Cerebellar nuclear complex (tissue), 1 donor: ENCODE measurements at places on chromosomes 3 and 15.
A peak's percentile ranks its signal among the peaks of the same experiment; 100 is the strongest.

- no peak for DNase-seq
These were observed 85.1 kb upstream of the SAMMSON start for GRCh38 chr3:69914395-69914794.

DNA sequence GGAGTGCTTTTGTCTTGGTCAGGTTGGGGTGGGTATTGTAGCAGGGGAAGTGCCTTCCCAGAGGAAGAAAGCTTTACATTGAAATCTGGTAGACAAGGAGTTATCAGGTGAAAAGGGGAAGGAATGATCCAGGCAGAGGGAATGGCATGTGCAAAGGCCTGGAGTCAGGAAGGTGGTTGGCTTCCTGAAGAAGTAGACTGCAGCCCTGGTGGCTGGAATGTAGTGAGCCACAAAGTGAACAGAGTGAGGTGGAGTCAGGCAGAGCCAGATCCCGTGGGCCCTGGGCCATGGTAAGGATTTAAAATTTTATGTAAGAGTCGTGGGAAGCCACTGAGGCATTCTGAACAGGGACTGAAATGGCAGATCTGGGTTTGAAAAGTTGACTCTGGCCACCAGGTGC lies 58.3 kb downstream of the RAB11A start:
- no peak for DNase-seq

DNA sequence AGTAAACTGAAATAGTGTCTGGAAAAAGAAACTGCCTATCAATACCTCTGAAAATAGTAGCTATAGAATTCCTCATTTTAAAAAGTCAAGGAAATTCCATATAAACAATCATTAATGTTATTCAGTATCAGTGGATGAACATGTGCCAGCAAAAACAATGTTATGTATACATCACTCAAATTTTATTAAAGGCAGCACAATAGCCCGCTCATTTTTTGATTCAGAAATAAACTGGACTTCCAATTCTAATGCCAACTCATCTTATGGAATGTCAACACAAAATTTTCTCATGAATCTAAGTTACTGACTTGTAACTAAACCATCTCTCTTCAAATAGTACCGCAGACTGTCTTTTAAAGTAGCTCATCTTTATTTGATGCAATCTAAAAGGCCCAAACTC lies 19.0 kb downstream of the THBS1 start:
- DNase-seq, result no peak

DNA sequence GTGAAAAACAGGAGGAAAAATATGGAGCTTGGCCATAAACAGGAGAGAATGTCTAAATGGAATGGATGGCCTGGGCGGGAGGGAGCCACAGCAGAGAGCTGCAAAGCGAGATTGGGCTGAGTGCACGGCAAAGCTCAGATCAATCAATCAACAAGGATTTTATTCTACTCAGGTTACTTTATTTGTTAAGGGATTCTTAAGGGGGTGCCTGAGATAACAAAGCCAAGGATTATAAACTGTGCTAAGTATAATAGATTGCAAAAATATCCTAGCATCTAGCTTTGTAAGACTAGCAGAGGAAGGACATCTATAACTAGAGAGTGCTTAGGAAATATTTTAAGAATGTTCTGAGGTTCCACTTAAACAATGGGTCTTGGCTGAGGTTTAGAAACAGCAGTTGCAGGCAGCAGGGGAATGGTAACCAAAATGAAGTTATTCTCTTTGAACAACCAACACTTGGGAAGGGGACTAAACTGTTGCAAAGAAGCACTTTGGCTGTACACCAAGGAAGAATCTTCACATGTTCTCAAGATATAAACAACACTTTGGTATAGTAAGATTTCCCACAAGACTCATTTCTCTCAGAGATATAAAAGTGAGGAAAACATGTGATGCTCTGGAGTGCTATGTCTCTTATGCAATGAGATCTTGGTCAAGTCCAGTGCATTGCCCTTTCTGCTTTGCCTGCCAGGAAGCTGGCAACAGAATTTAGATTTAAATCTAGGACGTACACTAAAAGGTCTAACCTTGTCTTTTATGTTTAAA lies 35.5 kb downstream of the TMEM212 start:
- no peak for DNase-seq

DNA sequence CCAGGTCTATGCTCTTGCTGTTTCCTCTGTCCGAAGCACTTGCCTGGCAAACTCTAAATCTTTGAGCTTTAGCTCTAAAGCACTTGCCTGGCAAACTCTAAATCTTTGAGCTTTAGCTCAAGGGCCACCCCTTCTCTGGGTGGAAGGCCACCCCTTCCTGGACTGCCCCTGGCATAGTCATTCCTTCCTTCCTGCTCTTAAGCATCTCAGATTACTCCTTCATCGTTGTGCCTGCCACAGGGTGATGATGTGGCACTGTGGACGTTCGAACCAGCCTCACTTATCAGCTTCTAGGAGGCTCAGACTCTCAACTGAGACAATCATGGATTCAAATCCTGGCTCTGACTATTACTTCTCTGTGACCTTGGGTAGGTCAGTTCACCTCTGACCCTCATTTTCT lies 10.5 kb upstream of the CRABP1 start:
- no peak for DNase-seq

GRCh38 chr15:40305281-40305680 lies 2.5 kb downstream of the PLCB2 start:
- DNase-seq, result no peak

GRCh38 chr15:101124731-101125451 lies 127.0 kb downstream of the CHSY1 start:
- DNase-seq, result no peak

- peak; percentile 17 for DNase-seq
These were observed 6.7 kb upstream of the ACSBG1 start for GRCh38 chr15:78241017-78241416.

DNA sequence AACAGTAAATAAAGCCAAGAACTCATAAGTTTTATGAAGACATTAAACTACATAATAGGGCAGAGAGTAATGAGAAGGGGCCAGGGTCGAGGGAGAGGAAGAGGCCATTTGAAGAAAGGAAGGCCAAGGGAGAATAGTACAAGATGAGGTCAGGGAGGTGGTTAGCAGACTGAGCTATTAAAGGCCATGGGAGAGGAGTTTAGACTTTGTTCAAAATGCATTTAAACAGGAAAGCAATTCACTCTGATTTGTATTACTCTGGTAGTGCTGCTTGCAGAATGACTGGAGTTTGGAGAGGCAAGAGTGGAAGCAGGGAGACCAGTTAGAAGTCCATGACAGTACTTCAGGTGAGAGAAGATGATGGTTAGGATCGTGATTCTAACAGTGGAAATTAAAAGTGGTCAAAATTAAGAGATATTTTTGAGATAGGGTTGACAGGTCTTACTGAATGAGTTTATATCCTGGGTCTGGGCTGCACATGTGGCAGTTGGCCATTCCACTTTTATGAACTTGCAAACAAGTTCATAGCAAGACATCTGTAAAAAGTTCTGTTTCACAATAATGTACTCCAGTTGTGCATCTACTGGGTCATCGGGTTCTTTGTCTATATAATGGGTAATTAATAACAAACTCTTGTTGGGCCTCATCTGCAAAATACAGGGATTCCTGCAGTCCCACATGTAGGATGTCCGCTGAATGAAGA lies 16.3 kb downstream of the PPP2R3A start:
- no peak for DNase-seq

- DNase-seq, result no peak
These were observed 37.7 kb downstream of the AMOTL2 start for GRCh38 chr3:134336587-134336986.

DNA sequence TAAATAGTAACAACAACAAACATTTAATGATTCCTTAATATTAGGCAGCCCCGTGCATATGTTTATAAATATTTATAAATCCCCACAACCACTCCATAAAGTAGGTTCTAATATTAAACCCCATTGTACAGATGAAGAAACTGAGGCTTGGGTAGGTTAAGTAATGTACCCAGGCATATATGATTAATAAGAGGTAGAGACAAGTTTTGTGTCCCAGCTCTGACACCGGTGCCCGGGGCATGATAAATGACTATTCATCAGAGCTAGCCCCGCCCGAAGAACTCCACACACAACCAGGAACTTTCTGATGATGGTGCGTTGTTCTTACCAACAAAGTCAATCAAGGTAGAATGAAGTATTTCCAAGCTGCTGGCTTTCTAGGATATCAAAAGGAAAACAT lies 19.4 kb downstream of the CDCP1 start:
- no peak for DNase-seq

DNA sequence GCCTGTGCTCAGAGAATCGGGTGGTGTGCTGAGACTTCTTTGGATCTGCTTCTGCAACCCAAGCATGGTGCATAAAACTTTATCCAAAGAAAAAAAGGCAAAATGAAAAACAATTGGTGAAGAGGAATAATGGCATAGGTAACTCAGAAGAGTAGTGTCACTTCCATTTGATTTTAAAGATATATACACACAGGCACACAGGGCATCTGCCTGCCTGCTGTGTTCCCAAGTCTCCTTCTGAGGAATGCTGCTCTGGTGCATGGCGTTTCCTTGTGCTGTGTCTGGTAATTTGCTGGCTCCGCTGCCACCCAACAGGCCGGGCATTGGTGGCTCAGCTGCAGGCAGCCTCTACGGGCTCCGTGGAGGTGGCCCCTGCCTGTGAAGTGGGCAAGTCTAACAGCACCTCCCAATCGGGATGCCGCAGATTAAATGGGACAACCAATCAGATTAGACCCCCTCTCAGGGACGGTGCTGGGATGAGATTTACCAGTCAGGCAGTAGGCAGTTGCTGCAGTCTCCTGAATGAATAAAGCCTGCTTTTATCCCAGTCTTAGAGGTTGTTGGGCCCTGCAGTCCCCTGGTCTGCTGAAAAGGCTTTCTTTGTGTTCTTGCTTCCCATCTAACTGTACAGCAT lies 253.7 kb upstream of the RASGRP1 start:
- DNase-seq, result no peak

- no peak for DNase-seq
These were observed 26.4 kb downstream of the ABHD17C start for GRCh38 chr15:80721476-80721875.

- no peak for DNase-seq
These were observed 292.0 kb upstream of the SLCO3A1 start for GRCh38 chr15:91561371-91562100.

DNA sequence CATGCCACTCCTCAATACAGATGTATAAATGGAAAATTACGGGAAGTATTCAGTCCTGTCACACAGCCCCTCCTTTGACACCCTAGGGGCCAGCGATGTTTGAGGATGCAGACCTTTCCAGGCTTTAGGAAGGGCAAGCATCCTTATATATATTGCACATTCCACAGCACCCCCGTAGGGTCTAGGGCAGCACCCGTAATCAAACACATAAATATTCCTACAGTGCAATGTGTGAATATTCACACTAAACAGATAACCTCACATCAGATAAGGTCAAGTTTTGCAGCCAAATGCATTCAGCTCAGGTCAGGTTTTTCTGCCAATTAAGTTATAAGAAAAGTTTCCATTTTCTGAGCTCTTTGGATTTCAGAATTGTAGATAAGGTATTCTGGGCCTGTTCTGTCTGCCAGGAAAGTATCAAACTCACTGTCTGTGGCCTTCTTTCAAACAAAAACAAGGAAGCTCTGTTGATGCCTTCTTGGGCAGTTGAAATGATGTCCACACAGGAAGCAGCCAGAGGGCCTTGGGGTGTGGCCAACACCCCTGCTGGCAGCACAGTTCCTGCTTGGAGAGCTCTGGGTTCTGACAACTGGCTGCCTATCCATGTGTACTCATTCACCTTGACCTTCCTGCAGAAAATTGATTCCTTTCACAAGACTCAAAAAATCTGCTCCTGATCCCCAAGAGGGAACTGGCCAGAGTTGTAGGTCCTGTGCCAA lies 427.0 kb downstream of the NTRK3 start:
- no peak for DNase-seq

- DNase-seq, result no peak
These were observed 236.9 kb downstream of the XXYLT1 start for GRCh38 chr3:195034101-195034500.

DNA sequence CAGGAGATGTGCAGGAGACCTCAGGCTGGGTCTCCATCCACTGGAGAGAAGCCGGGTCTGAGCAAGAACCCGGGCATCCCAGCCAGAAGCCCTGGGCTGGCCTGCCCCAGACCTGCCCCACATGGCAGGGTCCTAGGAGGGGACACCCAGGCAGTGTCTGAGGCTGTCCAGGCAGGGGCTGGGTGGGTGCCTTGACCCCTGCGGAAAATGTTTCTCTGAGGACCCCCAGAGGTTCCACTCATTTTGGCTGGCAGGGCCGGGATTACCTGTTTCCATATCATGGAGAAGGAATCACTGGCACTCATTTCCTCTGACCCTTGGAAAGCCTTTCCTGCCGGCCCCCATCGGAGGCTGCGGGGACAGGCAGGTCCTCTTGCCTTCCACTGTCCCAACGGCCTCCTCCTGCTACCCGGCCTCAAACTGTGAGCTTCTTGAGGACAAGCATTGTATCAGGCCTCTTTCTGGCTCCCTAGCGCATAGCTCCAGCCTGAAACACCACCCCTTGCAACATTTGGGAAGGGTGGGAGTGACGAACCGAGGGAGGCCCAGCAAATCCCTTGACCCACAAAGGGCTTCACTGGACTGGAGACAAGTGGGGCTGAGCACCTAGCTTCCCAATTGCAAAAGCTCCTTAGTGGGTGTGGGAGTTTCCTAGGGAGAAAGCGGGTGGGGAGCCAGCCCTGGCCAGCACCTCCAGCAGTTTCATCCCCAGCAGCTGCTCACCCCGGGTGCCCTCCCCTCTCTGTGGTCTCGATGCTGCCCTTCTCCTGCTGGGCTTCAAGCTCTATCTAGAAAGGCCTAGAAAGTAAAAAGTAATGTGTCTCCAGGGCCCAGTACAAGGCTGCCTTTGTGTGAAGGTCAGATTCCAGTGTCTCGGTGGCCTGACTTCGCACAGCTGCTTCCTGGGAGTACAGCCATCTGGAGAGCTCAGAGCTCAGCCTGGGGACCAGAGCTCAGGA lies 29.7 kb downstream of the ACSBG1 start:
- no peak for DNase-seq

DNA sequence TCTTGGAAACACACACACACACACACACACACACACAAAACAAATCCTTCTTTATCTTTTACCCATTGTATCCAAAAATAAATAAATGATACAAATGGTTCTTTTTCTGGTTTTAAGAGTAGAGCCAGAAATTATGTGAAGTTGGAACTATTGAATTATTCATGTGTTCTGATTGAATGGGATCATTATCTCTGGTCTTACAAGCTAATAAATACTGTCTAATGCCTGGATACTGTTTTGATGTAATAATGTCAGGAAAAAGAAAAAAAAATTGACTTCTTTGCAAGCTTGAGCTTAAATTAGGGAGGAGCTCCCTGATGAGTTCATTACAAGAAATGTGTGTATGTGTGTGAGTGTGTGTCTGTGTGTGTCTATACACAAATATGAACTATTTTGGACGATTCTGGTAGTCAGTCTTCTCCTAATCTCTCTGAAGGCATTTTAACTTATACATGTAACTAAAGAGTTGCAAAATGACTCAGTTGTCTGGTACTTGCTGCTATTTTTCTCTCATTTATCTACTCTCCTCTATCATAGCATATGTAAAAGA lies 507.2 kb upstream of the AGTR1 start:
- DNase-seq, result no peak
